ENCODE measurements at places on chromosomes 2 and 18. TPM values are rescaled to one million over a fixed set of nuclear protein-coding genes. Genes with fewer than 3 reads are reported as not detected.

CCL20 gene
- total RNA-seq: not detected

MARCO gene
- 0.31 TPM for total RNA-seq

TUBA4B gene
- total RNA-seq: not detected

DNA sequence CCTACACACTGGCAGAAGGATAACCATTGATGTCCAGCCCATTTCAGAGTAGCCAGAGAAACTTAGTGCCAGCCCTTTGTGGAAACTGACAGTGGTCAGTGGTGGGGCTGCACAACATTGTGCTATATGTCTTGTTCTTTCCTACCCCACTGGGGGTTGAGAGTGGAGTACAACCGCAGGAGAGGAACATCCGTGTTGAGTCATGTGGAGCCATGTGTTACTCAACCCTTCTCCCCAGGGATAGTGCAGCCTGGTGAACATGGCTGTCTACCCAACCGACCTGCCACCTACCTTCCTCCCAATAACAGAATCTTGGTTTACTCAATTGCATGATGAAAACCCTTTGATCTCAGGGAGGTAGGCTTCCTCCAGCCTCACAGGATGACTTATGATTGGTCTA lies 65.3 kb upstream of the MAPK4 start:
- DNase-seq: no peak

GRCh38 chr2:222290736-222291484 lies 7.9 kb downstream of the PAX3 start:
- no peak for DNase-seq

DNA sequence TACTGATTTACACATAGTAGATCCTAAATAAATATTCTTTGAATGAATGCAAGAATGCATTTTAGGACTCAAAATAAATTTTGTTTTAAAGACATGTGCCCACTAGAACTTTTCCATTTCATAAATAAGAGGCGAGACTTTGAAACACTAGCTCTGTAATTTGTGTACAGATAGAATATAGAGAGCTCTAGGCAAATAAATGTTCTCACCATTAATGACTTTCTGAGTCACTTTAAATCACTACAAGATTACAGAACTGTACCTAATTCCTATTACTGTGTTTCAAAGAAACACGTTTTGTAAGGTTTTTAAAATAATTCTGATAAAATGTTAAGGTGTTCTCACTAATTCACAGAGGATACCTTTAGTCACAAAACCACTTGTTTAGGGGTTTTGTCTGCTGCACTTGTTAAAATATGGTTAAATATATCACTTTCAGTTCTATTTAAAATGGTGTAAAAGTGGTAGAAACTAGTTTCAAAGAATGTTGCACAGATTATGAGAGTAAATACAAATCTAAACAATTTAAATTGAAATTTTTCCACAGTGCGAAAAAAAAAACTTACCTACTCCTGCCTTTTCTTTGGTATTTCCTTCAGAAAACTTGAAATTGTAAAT lies 158.7 kb upstream of the ZC3H15 start:
- DNase-seq: no peak

DNA sequence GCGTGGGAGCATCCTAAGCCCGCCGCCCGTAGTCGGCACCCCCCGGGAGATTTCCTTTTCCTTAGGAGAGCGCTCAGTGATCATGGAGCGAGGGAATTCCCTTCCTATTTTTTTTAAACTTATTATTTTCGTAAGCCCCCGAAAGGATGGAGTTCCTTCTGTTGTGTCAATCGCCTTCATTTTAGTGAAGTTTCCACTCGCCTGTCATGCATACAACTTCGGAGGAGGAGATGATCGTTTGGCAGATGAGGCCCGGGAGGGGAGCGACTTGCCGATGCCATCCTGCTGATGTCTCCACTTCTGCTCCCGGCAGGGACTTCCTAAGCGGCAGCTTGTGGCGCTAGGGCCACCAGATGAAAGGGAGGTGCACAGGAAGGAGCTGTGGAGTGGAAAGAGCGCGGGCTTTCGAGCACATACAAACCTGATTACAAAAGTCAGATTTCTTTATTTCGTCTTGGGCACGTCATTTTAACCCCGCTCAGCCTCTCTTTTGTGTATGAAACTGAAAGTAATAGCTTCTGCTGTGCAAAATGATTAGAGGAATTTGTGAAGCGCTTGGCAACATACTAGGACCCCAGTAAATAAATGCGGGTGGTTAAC lies at the start of gene ADGRF3:
ADGRF3 (minus strand) TSS at position 336 of the 600 bp plus-strand sequence. CDS start 555 bp downstream, outside the sequence.
- peak; percentile 53 for DNase-seq

DNA sequence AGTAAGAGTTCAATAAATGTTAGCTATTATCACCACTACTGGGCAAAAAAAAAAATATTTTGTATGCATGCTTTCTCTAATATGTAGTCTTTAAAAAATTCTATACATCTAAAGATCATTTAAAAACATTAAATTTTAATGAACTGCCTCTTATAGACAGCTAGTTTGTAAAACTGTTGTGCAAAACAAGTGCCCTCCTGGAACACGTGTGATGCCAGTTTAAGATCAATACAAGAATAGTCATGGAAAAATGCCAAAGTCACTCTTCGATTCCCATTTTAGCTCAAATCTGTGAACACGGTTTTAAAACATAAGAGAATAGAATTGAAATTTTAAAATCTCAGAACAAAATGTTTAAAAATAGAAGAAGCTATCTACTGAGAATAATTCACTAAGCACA lies 242.5 kb upstream of the SMAD7 start:
- DNase-seq: no peak

DNA sequence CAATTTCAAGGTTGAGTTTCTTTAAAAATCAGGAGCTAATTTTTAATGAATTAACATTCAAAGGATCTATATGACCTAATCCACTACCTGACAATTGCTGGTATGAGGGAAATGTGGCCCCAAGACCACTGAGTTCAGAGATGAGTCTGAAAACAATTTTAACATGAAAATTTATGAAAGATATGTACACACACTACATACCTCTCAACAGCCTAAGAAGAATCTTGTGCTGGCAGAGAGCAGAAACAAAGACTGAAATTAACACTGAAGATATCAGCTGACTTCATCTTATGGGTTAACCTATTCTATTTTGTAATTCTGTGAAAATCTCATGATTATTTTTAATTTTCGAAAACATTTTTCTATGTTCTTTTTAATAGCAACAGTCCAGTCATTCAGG lies 1.7 kb downstream of the FAP start:
- DNase-seq: no peak

All from occipital lobe (tissue), 3 donors.